Stimulated activated CD4-positive, alpha-beta T cell treated with anti-CD3 and anti-CD28 coated beads, Interleukin-1b, Interleukin-23, amount 100 ng/mL, for 4 hours (primary cell): ENCODE measurements at places on chromosomes 16 and 17.

DNA sequence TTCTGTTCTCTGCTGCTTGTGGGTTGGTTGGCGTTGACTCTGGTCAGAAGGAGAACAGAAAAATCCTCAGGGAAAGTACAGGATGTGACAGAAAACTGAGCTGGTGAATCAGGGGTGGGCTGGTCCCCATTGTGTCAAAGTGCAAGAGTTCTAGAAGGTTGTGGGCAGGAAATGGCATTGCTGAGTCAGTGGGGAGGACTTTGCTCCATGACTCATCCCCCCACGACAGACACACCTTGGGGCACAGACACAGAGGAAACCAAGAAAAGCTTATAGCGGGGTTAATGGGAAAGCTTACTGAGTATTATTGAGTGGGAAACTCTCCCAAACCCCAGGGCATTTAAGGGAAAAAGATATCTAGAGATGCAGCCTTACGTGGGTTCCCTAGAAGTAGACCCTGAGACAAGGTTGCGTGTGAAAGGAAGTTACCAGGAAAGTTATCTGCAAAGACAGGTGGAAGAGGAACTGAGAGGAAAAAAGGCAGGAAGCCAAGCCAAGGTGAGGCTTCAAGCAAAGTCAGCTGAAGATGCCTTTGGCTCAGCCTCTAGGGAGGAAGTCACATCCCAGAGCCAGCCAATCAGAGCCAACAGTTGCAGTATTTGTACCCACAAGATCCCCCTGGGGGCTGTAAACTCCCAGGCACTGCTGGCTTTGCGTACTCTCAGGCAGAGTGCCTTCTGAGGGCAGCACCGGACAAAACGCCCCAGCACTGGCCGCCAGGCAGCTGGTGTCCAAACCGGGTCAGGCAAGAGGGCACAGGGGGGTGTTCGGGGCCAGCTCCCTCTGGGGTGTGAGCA, 86.4 kb downstream of the FOXL1 start:
- peak; percentile 5 for DNase-seq

GRCh38 chr16:73746554-73746953, 550.1 kb upstream of the PSMD7 start:
- no peak for DNase-seq

DNA sequence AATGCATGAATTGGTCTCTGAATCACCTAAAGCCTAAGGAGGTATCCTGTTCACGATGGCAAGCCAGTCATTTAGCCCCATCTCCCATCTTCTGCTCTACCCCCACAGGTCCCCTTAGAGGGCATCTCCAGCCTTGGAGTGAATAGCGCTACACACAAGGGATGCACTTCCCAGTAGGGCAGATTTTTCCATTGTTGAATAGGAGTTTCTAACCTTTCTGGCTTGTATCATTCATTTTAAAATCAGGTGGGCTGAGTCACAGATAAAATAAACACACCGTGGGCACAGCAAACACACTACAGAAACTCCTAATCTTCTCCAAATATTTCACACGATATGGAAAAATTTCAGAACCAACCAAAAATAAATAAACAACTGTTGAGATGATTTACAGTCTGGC, 201.2 kb upstream of the NOG start:
- no peak for DNase-seq

GRCh38 chr17:27288183-27288582, 5.7 kb upstream of the WSB1 start:
- no peak for DNase-seq

- DNase-seq, result no peak
These were observed 59.9 kb downstream of the OR1D5 start for GRCh38 chr17:3003296-3004149.

- DNase-seq, result no peak
These were observed 32.6 kb downstream of the CDRT15 start for GRCh38 chr17:14204084-14204483.

- DNase-seq, result no peak
These were observed 34.2 kb downstream of the RMI2 start for GRCh38 chr16:11379420-11379819.

GRCh38 chr16:13772782-13773181, 147.2 kb upstream of the ERCC4 start:
- no peak for DNase-seq

GRCh38 chr16:82282662-82283061, 112.6 kb upstream of the MPHOSPH6 start:
- DNase-seq, result no peak

DNA sequence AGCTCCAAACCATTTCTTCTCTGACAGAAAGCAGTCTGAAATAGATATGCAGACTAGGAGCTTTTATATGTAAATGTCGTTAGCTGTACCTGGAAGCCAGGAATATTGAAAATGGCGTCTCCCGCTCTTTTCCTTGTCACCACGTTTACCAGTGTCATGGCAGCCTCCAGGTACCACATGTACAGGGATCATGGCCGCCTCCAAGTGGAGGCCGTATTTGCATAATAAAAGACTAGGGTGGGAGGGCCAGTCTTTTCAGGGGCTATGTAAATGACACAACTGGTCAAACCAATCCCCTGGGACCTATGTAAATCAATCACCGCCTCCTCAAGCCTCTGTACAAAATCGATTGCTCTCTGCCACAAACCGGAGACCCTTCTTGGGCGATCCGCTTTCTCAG, 54.3 kb downstream of the MYOCD start:
- DNase-seq, result no peak

GRCh38 chr16:65782611-65783600, 583.6 kb upstream of the CDH5 start:
- DNase-seq, result no peak

DNA sequence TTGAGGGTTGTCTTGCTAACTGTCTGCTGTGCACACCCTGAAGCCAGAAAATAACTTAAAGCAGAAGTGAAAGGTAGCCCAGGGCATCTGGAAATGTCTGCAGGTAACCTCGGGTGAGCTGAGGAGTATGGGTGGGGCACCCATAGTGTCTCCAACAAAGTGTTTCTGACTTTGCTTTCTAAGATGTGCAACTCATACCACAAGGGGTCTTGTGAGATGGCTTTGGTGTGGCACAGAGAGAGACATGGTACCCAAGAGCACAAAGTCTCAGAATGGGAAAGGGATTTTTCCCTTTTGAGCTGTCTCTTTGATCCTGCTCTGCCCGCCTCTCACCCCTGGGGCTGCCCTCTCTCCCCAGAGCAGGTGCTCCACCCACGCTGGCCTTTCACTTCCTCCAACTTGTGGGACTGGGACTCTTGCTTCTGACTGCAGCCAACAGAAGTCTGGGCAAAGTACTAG, 6.9 kb downstream of the CHD9 start:
- no peak for DNase-seq

- DNase-seq, result no peak
These were observed 3.2 kb upstream of the WNT3 start for GRCh38 chr17:46821482-46822387.

DNA sequence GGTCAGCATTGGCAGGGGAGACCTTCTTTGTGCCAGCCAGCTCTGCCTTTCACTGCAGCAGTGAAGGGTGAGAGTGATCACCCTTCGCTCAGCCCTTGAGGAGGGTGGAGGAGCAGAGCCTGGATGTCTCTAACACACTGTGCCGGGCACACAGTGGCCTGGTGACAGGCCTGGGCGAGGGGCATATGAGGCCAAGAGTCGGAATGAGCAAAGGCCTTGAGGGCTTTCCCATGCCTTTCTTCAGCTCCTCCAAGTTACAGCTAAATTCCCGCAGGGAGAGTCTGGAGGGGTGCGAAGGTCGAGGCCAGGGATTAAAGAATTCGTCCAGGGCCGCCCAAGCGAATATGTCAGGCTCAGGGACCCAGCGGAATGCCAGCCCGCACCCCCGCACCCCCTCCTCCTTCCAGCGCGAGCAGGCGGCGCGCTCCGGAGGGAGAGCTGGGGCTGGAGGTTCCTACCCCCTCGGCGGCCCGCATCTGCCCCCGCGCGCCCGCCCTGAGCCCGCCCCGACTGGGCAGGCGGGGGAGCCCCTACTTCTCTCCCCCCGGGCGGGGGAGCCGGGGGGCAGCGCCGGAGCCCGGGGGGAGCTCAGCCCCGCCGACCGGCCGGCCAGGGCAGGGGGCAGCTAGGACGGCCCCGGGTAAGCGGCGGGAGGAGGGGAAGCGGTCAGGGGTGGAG, at the start of gene RASL10B:
Gene RASL10B, plus strand, starts transcription at position 401 of the 678 bp plus-strand sequence. CDS start 3,546 bp downstream, outside the sequence.
- DNase-seq, result peak; percentile 49

DNA sequence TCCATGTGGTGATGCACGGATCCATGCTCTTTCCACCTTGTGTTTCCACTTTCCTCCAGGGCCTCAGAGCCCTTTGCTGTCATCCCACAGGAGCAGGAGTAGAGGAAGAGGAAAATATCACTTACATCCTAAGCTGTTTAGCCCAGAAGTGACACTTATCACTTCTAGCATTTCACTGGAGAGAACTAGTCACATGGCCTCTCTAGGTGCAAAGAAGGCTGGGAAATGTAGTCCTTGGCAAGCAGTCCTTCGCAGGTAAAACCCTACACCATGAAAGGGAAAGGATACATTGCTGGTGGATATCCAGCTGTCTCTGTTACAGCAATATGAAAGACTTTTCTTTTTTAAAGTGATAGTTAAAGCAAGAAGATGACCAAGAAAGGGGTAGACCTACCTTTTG, 185.9 kb downstream of the RGS9 start:
- DNase-seq, result no peak

DNA sequence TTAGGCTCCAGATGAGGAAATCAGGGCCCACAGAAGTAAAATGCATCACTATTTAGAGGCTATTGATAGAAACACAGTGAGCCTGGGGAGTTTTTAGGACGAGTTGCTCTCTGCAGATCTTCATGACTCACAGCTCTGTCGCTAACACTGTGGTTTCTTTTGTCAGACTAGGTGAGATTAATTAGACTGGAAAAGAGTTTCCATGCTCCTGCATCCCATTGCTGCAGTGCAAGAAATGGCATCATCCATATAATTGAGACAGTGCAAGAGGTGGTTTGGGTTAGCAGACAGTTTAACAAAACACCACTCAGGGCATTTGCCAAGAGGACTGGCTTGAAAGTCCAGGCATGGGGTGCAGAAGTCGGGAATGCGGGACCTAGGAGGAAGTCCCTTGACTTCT, 198.8 kb upstream of the CACNG5 start:
- no peak for DNase-seq

DNA sequence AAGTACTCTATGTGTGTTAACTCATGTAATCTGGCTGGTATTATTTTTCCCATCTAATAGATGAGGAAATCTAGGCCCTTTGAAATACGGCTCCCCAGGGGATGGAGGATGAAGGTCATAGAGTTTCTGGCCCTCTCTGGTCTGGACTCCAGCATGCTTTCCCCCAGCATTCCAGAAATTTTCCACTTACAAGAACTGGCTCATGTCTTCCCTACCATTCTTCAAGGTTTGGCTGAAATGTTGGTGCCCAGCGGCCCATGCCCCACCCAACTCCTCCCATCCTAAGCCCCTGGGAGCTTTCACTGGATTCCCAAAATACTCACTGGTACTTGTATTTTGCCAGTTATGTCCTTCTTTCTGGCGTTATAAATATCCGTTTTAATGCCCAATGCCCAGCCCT, 237.5 kb upstream of the NLRP1 start:
- DNase-seq, result no peak

- no peak for DNase-seq
These were observed 2.0 kb upstream of the SCN4A start for GRCh38 chr17:63974594-63975192.

- no peak for DNase-seq
These were observed 72.7 kb downstream of the ABCC1 start for GRCh38 chr16:16021988-16022682.

GRCh38 chr17:73255671-73256181, 6.0 kb downstream of the CPSF4L start:
- DNase-seq, result peak; percentile 46

GRCh38 chr16:17632667-17633066, 161.9 kb upstream of the XYLT1 start:
- no peak for DNase-seq

DNA sequence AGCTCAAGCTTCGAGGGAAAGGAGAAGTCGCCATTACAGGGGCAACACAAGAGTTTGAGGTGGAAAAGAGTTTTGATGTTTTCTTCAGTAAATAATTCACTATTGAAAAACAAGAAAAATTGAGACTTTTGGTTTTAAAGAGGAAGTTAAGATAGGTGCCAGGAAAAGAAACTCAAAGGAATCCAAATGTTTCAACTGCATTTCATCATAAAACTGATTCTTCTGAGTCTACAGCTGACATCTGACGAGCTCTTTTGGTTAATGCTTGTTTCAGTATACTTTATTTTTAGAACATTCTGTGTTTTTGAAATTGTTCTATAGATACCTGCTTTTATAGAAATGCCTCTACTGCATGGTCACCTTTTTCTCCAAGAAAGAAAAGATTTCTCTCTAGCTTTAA, 54.0 kb downstream of the ERN1 start:
- DNase-seq, result no peak

- no peak for DNase-seq
These were observed 27.1 kb downstream of the CDK5RAP3 start for GRCh38 chr17:47998044-47998443.

GRCh38 chr17:6187836-6188235, 117.7 kb downstream of the WSCD1 start:
- no peak for DNase-seq

DNA sequence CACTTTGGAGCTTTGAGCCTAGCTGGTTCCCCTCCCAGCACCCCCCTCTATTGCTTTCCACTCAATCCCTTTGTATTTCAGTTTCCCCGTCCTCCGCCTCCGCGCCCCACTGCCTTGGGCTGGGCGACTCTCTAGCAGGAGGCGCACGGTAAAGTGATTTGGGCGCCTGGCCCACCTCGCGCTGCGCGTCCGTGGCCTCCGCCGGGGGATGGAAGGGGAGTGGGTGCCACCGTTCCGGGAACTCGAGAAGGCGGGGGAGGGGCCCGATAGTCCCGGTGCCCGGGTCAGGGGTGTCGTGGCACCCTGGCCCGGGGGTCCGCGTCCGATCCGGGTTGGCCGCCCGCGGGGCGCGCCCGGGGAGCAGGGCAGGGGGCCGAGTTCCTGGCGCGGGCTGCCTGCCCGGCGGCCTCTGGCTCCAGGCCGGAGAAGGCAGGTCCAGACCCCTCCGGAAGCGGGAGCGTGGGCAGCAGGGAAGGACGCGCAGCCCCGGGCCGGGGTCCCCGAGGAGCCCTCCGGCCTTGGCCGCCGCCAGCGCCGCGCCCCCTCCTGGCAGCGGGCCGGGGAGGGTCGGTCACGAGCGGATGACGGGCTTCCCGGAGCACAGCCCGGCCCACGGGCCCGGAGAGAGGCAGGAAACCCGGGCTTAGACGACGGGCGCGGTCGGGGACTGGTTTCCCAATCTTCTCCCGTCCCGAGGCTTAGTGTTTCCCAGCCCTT, 15.8 kb downstream of the MEOX1 start:
- peak; percentile 24 for DNase-seq

- DNase-seq, result no peak
These were observed 1389.4 kb upstream of the GOT2 start for GRCh38 chr16:60123392-60124023.

DNA sequence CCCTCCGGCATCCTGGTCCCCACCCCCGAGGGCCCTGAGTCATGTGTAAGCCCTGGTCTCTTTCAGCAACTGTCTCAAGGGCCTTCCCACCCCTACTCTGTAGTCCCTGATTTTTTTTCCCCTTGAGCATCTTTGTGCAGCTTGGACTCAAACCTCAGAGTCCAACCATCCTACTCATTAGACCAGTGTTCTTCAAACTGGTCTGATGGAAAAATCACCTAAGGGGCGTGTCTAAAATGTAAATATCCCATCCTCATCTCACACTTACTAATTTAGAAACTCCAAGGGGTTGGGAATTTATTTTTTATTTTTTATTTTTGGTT, 624 bp downstream of the G6PC3 start:
- DNase-seq, result no peak

GRCh38 chr17:45787044-45787443, 2.9 kb downstream of the CRHR1 start:
- no peak for DNase-seq
